ENCODE measurements at places on chromosomes 4 and X.

- DNase-seq = no peak
These were observed 599.5 kb upstream of the ZFP42 start for GRCh38 chr4:187396106-187396505.

- DNase-seq = no peak
These were observed 9.6 kb upstream of the CXCL2 start for GRCh38 chr4:74108457-74109115.

DNA sequence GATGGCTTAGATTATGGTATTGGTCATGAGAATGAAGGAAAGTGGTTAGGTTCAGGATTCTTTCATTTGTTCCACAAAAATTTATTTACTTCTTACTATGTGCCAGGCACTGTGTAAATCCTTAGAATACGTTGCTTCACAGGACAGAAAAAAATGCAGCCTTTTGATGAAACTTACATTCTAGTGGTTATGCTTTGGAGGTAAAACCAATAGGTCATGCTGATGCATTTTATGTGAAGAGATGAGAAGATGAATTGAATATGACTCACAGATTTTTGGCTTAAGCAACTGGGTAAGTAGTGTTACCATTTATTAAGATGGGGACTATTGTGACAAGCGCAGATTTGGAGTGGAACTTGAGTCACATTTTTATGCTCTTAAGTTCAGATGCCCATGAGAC is 165.3 kb downstream of the GLRA2 start:
- no peak for DNase-seq

DNA sequence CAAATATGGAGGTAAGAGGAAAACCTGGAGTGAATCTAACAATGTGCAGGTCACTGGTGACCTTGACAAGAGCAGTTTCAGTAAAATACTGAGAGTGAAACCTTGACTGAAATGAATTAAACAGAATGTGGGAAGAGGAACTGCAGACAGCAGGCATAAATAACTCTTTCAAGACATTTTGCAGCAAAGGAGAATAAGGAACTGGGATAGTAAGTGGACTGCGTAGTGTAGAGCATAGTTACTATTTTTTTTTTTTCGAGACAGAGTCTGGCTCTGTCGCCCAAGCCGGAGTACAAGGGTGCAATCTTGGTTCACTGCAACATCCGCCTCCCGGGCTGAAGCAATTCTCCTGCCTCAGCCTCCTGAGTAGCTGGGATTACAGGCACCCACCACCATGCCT is 24.0 kb downstream of the RBMX start:
- no peak for DNase-seq

DNA sequence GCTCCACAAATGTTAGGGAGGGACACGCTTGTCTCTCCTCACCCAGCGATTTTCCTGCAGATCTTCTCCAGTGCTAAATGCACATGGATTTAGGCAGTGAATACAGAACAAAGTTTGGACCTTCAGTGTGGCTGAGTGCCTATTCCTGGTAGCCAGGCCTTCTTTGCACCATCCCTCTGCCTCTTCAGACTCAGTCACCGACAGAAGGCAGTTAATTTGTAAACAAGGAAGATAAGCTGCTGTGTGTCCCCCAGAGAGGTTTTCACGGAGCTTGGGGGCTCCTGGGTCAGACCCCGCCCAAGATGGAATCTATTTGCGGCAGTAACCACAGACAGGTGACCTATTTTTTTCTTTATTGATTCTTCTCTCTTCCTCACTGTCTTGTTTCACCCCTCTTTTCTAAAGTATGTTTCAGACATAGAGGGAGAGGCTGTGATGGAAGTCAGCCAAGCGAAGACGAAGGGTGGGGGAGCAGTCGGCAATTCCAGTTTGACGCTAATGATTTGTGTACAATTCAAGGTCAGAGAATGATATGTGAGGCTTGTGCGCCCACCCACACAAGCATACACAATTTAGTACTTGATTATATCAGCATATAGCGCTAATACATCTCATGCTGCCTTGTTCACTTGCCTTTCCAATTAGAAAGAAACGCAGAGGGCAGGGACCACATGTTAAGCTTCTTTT is 200.8 kb downstream of the MGST2 start:
- no peak for DNase-seq

DNA sequence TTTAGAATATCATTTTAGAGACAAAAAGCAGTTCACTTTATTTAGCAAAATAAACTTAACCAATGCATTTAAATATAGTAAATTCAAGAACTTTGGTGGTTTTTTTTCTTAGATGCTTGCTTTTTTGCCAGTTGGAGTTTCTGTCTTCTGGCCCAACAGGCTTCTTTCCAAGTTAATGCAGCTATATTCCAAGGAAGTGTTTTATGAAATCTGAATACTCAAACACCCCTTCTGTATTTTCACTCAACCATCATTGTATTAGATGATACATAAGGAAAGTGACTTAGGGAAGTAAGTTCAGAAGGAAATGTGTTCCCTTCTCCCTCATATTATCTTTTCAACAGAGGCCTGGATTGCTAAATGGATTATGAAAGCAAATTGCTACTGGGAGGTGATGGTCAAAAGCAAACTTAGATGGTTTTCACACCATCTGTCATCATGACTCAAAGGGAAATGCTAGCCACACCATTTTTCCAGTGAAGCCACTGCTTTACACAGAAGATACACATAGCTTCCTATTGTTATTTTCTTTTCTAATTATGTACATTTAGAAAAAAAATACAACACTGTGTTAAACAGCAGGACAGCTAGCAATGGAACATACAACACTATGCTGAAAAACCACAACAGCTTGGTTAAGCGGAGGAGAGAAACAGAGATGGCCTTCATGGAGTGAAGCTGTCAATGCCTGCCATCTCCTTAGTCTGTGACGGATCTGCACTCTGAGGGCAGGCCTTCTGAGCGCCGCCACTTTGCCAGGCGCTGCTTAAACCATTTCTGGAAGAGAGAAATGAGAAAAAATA is 32.9 kb downstream of the HOPX start:
- DNase-seq = no peak

DNA sequence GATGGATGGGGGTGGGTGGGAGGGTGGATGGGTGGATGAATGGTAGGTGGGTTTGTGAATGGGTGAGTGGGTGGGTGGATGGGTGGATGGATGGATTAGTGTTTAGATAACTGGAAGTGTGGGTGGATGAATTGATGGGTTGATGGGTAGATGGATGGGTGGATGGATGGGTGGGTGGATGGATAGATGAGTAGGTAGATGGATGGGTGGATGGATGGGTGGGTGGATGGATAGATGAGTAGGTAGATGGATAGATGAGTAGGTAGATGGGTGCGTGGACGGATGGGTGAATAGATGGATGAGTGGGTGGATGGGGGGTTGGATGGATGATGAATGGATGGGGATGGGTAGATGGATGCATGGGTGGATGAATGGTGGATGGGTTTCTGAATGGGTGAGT is 20.3 kb upstream of the ASMTL start:
- no peak for DNase-seq
